ENCODE measurements at places on chromosomes 5 and 9.

DNA sequence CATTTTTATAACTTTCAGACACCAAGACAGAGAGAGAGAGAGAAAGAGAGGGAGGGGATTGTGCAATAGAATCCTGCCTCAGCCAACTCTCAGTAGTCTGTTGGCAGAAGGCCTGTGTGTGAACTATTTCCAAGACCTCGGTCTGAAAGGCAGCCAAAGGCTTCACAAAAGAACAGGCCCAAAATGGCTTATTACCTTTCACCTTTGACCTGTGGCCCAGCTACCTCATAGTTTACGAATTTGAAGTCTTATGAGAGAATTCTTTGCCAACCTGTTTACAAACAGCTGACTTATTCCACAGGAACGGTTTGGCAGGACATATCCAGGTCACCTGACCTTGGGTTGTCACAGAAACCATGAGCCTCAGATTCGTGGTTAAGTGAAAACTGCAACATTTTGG lies 48.6 kb downstream of the NR2F1-AS1 start:
- DNase-seq, result no peak

- no peak for DNase-seq
Measured at GRCh38 chr5:171770153-171770552, 15.5 kb upstream of the SMIM23 start.

DNA sequence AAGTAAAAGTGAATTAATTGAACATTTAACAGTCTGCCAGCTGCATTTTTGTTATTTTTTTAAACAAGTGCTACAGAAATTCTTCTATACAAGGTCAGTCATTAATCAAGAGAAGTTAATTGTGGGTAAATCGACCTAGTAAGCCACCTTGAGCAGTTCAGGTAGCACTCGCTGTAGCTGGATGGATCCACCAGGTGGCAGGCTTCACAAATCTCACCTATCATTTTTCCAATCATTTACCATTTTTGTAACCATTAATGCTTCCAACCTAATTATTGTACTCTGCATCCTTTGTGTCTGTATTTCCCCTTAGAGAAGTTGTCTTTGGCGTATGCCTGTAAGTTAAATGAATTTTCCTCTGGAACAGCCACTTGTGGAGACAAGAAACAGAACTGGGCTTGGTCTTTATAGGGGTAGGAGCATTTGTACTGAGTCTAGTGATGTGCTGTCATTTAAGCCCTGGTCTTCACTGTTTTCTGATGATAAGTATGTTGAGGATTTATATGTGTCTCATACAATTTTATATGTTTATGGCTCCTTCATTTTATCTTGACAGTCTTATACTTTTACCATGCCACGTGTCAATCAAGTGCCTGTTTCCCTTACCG lies 39.5 kb downstream of the CD180 start:
- DNase-seq, result no peak

DNA sequence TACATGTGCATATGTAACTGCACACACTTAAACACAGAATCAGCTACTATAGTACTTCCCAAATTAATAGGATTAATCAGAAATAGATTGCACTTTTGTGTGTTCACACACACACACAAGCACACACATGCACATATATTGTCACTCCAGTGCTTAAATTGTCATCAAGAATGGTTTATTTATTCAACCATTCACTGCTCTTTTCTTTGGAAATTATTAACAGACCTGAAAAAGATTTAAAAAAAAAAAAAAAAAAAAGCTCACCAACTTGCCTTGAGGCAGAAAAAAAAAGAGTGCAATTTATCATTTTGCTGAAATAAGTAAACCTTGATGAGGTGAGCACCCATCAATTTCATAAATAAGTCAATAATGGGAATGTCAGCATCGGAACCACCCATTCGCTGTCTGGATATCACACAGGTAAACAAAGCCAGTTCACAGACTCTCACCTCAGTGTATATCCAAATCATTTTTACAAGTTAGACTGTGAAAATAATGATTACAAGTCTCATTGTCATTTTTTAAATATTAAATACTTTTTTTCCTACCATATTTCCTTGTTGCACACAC lies 562.8 kb downstream of the BNC2 start:
- no peak for DNase-seq

DNA sequence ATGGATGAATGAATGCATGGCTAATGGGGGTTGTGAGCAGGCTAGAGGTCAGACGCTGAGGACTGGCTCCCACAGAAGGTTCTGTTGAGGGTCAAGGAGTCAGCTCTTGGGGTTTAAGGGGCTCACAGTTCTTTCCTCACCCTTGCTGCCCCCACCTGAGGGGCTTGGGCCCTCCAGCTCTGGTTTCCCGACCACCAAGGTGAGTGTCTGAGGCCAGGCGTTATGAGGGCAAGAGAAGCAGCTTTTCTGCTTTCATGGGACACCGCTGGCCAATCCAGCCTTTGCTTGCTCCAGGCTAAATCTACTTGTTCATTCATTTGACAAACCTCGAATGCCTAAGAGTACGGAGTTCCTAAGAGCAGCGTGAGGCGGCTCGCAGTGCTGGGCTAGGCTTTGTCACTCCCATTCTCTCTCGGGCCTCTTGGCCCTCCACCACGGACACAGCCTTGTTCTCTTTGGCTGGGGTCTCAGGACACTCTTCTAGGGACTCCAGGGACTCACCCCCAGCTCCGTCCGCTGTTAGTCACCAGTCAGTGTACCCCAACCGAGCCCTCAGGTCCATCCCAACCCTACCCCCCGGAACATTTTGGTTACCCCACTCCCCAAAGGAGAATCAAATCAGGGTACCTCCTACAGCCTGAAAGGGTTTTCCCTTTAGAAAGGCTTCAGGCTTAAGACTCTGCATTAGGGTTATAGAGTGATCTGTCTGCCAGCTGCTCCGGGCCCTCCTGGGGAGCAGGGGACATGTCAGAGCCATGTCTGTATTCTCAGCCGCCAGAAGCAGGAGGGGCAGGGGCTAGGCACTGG lies 210.1 kb upstream of the MVB12B start:
- DNase-seq, result no peak

DNA sequence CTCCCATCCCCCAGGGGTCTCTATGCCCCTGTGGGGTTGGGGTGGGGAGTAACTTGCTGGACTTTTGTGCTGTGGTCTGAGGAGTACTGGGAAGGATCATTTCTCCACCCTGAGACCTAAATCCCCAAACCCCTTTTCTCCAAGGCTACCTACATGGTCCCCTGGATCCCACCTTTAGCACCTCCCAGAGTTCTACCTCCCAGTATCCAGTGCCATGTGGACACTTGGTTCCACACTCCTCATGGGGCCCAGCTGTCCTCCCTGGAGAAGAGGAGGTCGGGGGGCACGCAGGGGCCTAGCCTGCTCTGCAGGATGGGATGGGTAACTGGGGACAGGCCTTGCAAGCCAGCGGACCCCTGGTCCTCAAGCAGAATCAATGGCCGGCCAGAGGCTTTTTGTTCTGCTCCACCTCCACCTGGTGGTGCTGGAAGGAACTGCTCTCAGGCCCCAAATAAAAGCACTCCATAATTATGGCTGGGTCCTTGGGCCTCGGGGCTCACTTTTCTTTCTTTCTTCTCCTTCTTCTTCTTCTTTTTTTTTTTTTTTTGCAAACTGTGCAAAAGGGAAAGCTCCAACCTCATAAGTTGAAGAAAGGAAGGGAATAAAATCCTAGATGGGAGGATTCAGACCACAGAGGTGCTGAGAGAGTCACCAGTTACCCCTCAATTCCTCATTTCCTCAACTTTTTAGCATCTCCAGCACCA lies 68.4 kb downstream of the PSD2 start:
- peak; percentile 29 for DNase-seq

GRCh38 chr5:134206627-134207160 lies 19.2 kb downstream of the PPP2CA start:
- DNase-seq, result no peak

DNA sequence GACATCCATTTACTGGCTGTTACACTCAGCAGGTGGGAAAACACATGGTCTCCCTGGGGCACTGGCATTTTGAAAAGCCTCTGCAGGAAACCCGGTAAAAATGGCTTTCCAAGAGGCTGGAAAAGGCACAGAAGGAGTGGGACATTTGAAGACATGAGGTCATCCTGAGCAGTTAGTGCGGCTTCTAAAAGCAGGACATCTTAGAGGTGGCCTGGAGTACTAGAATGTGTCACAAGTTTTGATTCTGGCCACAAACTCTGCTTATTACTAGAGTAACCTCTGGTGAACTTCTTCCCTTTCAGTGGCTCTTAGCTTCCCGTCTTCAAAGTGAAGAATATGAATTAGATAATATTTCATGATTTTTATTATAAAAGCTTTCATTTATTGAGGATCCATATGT lies 423.0 kb upstream of the BRINP1 start:
- no peak for DNase-seq

- no peak for DNase-seq
Measured at GRCh38 chr5:61738446-61738845, 406.4 kb downstream of the ZSWIM6 start.

- DNase-seq, result no peak
Measured at GRCh38 chr5:133682451-133682850, 70.1 kb upstream of the FSTL4 start.

GRCh38 chr5:141343242-141343952 lies at the start of gene PCDHGA3:
TSS of gene PCDHGA3 (plus strand) at chr5:141343829. CDS start at chr5:141344034, 205 bp downstream.
- DNase-seq, result no peak

GRCh38 chr5:19733612-19734495 lies 254.1 kb downstream of the CDH18 start:
- no peak for DNase-seq

DNA sequence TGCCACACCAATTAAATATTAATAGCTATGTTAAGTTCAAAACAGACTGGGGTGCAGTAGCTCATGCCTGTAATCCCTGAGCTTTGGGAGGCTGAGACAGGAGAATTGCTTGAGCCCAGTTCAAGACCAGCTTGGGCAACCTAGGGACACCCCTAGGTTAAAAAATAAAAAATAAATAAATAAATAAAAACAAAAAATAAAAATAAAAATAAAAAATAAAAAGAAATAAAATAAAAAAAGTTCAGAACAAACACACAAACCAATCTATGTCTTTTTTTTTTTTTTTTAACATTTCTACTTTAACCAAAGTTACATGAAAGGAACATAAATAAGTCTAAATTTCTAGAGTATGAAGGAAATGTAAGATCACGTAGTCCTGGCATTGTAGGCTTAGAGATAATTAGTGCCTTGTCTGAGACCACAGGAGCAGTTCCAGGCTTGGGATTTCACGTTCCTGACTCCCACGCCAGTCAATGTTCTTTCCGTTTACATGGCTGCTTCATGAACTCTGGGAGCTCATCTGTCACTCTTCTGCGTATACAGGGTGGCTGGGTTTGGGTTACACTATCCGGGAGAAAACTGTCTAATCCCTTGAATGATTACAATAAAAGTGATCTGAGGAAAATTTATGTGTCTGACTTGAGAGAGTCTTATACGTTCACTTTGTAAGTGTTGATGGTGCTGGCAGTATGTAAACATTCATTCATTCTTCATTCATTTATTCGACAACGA lies 85.2 kb downstream of the KIAA1958 start:
- DNase-seq, result no peak

DNA sequence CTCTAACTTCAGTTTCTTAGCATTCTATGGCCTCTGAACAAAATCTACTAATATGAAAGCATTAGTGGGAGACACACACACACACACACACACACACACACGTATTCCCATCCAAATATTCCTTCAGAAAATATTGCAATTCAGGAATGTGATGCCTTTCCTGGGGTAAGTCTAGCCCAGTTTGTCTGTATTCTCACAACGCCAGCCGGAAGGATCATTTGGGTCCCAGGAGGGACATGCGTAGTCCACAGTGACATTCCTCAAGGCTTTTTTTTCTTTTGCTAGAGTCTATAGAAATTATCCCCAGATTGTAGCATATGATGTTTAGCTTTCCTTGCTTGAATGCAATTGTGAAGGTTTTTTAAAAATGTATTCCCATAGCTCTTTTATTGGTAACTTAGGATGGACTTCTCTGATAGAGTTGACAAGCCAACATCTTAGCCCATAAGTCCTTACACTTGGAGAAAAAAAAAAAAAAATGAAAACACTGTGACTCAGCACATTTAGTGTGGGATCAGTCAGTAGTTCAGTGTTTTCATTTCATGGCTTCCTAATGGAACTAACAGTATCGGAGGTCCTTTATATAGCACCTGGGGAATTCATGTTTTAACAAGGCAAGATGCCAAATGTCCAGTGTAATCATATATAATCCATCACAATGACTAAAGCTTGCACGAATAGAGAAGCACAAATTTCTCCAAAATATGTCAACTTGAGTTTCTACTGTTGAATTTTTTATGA lies 316.5 kb downstream of the DIRAS2 start:
- DNase-seq, result no peak

- no peak for DNase-seq
Measured at GRCh38 chr9:137972355-137972987, 94.9 kb downstream of the CACNA1B start.

- DNase-seq, result no peak
Measured at GRCh38 chr9:98193336-98193944, 1.0 kb upstream of the CORO2A start.

- DNase-seq, result no peak
Measured at GRCh38 chr9:125995006-125995405, 247.8 kb downstream of the PBX3 start.

GRCh38 chr9:78542491-78543181 lies 245.7 kb downstream of the PSAT1 start:
- DNase-seq, result no peak

DNA sequence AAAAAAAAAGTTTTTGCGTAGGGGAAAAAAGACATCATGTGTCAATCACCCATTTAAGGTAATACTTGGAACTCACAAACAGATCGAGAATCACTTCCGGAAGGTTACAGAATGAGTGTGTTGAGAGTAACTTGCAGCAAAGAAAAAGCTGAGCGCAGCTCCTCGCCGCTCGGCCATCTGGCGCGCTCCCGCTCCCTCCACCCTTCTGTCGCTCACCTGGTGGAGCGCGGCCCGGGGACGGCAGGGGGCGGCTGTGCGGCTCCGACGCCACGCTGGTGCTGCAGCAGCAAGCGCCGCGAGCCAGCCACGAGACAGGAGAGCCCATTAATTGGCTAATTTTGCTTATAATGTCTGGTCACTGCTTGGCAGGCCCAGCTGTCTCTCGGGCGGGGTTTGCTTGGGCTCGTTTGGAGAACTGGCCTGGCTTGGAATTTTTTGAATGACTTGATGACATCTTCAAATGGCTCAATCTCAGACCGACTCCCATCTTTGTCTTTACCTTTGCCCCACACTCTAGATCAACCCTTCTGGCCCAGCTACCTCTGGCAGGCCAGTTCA lies 601.8 kb downstream of the CCDC171 start:
- DNase-seq, result no peak

- DNase-seq, result no peak
Measured at GRCh38 chr9:135812961-135813360, 94.4 kb downstream of the CAMSAP1 start.

- no peak for DNase-seq
Measured at GRCh38 chr5:142492781-142493281, 168.0 kb upstream of the SPRY4 start.

All from stimulated activated CD8-positive, alpha-beta memory T cell treated with anti-CD3 and anti-CD28 coated beads, Interleukin-4, amount 100 ng/mL, for 4 hours (primary cell).